ENCODE measurements at places on chromosomes 4 and X.

- DNase-seq: no peak
Measured at GRCh38 chr4:186805020-186805820, 81.6 kb upstream of the FAT1 start.

GRCh38 chrX:13059637-13060499 lies 15.4 kb upstream of the FAM9C start:
- DNase-seq: no peak

DNA sequence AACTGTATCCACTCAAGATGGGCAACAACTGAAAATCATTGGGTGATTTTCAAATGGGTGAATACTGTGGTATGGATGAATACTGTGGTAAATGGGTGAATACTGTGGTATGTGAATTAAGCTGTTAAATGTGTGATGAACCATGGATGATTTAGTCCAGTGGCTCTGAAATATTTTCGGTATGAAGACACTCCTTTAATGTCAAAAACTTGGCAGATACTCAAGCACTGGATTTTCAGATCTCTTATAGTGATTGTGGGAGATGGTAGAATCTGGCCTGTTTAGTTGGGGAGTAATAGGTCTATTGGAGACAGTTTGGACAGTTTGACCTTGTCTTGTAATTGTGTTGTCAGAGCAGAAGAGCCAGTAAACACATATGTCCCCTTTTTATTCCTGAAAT lies 45.7 kb downstream of the SSX7 start:
- no peak for DNase-seq

DNA sequence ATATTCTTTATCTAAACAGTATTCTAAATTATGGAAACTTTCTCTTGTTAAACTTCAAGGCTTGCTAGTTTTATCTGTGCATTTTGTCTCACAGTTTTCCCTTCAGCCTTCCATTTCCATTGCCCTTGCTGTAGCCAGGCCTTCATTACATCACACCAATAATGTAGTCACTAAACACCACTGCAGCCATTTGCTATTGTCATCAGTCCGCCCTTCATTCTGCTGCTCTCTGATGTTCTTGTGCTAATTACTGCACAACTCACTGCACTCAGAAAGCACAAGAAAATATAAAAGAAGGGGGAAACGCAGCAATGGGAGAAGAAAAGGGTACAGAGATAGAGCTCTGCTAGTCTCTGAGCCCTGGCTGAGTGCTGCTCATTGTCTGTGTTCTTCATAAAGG lies 239.6 kb upstream of the FSTL5 start:
- no peak for DNase-seq

- DNase-seq: no peak
Measured at GRCh38 chr4:39061457-39061856, 575 bp upstream of the KLHL5 start.

DNA sequence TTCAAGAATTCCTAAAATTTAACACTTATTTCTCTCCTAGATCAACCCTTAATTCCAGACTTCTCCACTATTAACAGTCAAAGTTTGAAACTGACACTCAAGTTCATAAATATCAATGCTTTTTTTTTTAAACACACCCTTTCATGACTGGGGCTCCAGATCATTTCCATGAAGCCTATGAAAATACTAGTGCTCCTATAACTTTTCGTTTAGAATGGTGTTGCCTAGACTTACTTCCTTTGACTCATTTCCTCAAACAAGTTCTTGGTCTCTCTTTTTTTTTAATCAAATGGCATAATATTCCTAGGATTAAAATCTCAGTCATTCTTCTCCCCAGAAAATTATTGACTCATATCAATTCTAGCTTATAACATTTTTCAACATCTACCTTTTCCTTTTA lies 13.1 kb downstream of the ZMAT1 start:
- DNase-seq: no peak
